ENCODE measurements at places on chromosomes 12 and 14.

- no peak for DNase-seq
Observed at GRCh38 chr14:85595981-85596380, 66.0 kb downstream of the FLRT2 start.

- DNase-seq, result no peak
Observed at GRCh38 chr12:117284140-117284539, 77.3 kb downstream of the NOS1 start.

DNA sequence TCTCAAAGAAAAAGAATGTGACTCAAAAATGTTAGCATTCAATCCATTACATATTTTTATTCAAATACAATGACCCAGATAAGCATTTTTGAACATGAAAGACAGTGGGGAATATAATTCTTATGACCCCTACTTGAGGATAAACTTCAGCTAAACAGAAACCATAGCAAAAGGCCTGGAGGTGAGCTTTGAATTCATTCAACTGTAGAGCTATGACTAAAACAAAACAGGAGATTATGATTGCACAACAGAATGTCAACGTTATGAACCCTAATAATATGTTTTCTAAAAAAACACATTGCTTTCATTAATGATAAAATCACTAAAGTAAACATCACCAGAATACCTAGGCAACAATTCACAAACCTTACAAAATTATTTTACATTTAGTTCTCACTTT lies 27.8 kb downstream of the EFCAB11 start:
- no peak for DNase-seq

- DNase-seq, result peak; percentile 88
Observed at GRCh38 chr12:53205747-53206419, 1.2 kb downstream of the ITGB7 start.

DNA sequence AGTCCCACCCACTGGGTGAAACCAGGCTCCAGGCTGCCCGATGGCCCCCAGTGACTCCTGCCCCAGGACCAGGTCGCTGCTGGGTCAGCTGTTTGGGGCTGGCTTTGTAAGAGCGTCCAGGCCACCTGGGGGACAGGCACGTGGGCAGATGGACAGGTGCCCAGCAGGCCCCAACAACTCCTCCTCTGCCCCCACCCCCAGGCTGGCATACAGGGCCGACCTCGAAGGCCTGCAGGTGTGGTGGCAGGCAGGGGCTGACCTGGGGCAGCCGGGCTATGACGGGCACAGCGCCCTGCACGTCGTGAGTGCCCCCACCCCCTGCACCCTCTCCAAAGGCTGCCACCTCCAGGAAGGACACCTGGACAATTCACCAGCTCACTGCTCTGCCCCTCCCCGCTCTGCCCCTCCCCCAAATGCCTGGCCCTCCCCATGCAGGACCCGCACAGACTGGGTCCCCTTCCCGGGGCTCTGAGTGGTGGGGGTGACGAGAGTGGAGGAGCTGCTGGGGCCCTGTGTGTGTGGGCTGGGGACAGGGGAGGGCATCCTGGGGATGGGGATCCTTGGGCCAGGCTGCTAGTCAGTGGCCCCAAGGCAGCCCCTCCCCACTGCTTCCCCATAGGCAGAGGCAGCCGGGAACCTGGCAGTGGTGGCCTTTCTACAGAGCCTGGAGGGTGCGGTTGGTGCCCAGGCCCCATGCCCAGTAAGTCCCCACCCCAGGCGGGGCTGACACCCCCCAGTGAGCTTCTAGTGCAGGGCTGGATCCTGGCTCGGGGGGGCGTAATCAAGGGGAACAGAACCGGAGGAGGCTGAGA lies 26.0 kb downstream of the ASPG start:
- DNase-seq, result no peak

- DNase-seq, result no peak
Observed at GRCh38 chr12:27105746-27106536, 23.6 kb upstream of the C12orf71 start.

- no peak for DNase-seq
Observed at GRCh38 chr12:6341417-6342139, at the start of gene TNFRSF1A. Gene TNFRSF1A (minus strand): TSS chr12:6342076. CDS start chr12:6341814, 262 bp downstream.

DNA sequence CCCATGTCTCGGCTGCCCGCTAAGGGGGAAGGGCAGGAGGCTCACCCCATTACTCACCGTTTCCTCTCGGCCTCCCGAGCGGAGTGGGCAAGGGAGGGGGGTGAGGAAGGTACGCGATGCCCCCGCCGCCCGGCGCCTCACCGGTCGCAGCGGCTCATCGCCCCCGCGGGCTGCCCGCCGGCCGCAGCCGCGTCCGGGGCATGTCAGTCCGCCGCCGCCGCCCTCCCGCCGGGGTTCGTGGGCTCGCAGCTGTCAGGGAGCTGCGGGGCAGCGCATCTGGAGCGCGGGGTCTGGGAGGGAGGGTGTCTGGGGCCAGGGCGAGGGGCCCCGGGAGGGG lies 461 bp downstream of the SLC8A3 start:
- peak; percentile 61 for DNase-seq

- no peak for DNase-seq
Observed at GRCh38 chr12:105721891-105722290, 391.4 kb downstream of the C12orf75 start.

DNA sequence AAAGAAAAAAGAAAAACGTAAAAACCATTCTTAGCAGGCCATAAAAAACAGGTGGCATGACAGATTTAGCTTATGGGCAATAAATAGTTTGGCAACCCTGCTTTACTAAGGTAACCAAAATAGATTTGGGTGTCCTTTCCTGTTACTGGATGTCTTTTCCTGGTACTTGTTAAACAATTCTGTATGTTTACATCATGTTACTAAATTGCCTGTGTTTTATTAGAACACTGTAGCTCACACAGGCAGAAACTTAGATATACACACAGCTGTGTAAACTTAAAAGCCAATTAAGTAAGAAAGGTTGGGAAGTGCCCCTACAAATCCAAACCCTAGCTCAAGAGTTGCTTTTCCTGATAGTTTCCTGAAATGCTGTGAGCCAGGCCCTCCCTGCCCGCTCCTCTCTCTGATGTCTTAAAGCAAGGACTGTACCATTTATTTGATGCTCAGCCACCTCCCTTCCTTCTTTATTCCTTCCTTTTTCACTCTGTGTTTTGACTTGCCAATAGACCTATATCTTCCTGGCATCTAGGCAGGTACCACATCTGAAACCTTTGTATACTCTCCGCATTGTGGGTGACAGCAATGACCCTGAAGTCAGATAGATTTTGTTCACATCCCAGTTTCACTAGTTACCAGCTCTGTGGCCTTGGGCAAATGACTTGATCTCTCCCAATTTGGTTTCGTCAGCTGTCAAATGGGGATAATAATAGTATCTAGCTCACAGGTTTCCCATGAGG lies 3.7 kb upstream of the CAMKK2 start:
- DNase-seq, result no peak

DNA sequence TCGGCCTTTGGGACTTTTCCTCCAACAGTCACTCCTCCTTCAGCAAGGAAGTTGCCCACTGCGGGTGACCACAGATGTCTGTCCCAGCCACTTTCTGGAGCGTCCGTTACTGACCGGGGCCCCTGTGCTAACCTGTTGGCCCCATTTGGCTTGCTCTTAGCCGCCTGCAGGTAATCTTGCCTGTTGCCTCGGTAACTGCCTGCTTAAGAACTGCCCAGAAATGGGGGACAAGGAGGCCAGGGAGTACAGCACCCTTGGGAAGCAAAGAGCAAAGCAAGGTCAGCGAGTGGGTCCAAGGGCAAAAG lies 338.8 kb upstream of the SFSWAP start:
- DNase-seq, result no peak
